NCI-H1092 treated with DMSO at 0.1 percent for 48 hours (cell line): ENCODE measurements at places on chromosomes 5 and 9.

DNA sequence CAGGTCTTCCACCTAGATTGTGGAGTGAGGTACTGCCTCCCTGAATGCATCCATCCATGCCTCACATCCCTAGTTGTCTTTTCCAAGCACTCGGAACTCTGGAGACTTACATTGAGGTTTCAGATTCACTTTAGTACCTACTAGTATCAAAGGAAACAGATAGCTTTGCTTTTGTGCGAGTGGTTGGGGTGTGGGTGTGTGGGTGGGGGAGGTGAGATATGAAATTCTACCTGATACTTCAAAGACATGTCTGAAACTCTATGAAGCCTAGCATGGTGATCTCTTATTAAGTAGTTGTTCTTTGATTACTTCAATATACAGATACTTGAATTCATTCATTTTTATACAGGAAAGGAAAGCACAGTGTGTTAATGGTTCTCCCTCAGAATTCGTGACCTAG, 64.4 kb downstream of the MCCC2 start:
- no peak for DNase-seq

DNA sequence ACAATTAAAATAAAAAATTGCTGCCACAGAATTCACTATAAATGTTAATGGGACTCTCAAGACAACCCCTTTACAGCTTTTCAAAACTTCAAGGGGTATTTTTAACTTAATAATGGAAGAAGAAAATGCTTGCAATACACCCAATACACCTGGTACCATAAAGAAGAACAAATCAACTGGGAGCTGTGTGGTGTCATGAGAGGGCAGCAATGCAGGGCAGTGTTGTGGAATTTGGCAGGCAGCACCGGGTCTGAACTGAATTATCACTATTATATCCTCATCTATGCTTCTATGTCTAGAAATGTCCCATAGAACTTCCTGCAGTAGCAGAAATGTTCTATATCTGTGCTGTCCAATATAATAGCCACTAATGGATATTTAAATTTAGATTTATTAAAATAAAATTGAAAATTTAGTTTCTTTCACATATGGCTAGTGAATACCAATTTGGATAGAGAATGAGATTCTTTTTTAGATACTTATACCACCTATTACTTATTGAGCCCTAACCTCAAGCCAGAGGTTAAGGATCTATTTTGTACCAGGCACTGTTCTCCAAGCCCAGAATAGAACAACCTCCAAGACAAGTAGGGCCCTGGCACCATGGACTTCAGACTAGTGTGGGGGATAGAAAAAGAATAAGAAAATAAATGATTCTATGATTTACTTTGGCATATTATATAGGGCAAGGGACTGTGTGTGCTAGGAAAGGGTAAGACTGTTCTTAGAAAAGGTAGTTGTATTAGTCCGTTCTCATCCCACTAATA, 265.3 kb downstream of the PDE4D start:
- no peak for DNase-seq

DNA sequence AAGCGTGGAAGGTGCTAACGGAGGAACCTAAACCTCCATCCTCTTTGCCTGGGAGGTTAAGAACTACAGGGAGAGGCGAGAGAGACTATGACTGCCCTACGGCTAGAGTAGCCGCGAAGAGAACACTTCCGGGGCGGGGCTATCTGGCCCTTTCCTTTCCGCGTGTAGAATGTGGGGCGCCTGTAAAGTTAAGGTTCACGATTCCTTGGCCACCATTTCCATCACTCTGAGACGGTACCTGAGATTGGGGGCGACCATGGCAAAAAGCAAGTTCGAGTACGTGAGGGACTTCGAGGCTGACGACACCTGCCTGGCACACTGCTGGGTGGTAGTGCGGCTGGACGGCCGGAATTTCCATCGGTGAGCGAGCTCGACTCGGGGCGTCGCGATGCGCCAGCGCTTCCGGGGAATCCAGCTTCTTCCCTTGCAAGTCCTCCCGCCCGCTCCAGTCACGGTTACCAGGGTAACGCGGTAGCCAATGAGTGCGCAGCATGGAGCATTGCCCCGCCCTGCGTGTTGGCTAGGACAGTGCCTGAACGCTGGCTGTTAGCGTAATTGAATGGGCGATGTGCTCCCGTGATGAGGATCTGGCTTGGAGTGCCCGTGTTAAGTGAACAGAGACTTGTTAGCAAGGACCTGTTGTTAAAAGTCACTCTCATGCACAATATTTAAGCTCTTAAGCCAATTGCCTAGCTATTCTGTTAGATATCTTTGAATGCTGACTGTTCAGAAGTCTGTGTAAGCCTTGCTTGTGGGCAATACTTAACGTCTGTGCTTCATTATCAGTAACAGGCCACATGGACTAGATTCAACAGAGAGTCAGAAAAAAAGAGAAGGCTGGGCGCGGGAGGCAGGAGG, at the start of gene THG1L:
THG1L (plus strand) TSS at position 149 of the 858 bp plus-strand sequence; CDS start at position 170, 21 bp downstream.
- DNase-seq: peak; percentile 91

DNA sequence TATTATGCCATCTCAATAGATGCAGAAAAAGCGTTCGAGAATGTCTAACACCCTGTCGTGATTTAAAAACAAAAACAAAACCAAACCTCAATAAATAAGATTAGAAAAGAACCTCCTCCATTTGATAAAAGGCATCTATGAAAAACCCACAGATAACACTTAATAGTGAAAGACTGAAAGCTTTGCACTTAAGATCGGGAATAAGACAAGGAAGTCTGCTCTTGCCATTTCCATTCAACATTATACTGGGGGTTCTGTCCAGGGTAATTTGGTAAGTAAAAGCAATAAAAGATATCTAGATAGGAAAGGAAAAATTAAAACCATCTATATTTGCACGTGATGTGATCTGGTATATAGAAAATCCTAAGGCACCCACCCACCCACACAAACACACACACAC, 7.3 kb upstream of the EXOSC3 start:
- no peak for DNase-seq

GRCh38 chr9:16184964-16185646, 632.3 kb downstream of the CCDC171 start:
- DNase-seq: no peak

DNA sequence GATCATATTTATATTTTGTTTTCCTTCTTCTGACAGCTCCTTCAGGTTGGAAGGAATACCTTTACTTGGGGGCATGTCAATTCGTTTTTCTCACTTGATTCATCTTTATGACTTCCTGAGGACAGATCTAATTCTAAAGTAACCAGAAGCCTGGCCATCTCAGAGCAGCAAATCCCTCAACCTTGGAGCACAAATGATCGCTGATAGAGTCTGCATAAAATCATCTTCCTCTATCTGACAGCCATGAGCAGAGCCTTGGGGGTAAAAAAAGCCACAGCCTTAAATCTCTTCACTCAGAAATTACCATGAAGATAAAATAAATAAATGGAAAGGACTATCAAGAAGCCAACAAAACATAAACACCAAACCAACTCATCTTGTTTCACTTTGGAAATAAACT, 325.8 kb downstream of the PRR16 start:
- DNase-seq: no peak

DNA sequence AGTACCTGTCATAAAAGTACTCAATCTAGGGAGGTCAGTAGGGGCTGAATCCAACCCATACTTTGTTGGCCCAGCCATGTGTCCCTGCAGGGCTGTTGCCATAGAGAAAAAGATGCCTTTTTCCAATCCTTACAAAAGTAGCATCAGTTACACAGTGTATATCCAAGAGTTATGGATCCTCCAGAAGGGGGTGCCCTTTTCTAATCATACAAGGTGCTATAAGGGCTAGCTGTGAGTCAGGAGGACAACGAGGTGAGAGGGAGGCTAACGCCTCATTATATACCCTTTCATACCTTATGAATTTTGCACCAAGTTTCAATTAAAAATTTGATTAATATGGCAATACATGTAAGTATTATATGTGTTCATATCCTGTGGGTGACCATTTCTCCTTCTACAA, 4.8 kb downstream of the KIAA0825 start:
- no peak for DNase-seq

DNA sequence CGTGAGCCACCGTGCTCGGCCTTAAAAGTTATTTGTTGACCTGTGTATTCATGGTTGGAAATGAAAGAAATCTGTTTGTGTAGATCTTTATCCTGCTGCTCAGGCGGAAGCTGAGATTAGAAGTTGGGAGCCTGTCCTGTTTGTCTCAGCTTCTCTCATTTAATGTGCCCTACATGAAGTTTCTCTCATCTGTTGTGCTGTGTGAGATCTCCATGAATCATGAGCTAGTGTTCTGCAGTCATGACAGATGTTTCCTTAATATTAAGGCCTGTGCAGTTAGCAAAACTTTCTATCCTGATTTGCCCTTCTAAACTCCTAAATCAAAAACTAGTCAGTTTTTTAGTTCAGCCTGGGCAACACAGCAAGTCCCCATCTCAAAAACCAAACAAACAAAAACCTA, 59.5 kb downstream of the FAM78A start:
- DNase-seq: no peak

- DNase-seq: no peak
These were observed 620.6 kb downstream of the PDE4D start for GRCh38 chr5:59272809-59273427.

GRCh38 chr9:86723346-86723745, 224.0 kb downstream of the GAS1 start:
- DNase-seq: no peak

- peak; percentile 51 for DNase-seq
These were observed 19.8 kb upstream of the NTNG2 start for GRCh38 chr9:132141948-132142594.

DNA sequence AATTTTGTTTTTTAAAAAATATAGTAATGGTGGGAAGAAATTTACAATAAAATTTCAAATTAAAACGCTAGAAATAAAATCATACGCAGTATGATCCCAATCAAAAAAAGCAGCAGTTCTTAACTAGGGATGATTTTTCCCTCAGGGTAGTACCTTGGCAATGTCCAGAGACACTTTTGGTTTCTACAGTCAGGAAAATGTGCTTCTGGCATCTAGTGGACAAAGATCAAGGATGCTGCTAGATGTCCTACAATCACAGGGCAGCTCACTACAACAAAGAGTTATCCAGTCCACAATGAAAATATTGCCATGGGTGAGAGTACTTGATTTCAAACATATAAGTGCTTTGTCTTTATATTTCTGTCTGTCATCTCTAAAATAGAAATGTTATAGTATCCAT, 400.2 kb upstream of the SGCD start:
- no peak for DNase-seq

- no peak for DNase-seq
These were observed 15.8 kb downstream of the EXOC3 start for GRCh38 chr5:458547-459353.

DNA sequence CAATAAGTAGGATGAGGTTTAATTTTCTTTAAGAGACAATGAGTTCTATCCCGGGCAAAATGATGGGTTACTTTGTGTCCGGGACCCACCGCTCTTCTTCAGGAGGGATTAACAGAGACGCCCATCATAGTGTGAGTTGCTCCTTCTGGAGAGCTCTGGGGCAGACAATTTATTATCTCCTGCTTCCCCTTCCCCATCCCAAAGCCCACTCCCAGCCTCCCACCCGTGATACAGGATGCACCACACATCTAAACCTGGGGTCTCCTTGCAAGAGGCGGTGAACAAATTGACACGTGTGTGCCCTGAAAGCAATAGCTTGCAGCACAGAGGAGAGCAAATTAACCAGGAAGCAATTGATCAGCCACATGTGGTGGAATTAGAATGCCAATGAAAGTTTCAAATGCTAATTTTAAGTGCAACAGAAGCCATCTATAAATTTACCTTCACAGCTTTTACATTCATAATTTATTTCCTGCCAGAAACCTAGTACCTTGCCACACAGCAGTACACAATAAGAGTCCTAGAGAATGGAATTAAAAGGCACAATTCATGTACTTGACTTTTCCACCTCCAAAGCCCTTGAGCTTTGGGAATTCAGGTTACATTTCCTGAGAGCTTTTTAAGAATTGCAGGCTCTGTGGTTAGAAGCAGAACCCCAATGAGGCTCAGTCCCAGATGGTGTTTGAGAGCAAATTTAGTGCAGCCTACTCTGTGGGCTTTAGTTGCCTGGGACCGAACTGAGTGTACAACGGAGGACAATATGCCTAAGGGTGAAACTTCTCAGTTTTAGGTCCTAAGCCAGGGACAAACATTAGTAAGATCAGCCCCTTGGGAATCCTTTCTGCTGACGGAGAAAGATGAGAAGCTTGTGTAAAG, 399.6 kb downstream of the MED10 start:
- DNase-seq: no peak

GRCh38 chr5:4700069-4700468, 440.1 kb upstream of the ADAMTS16 start:
- DNase-seq: peak; percentile 32

- DNase-seq: no peak
These were observed 518 bp upstream of the ZNF300 start for GRCh38 chr5:150905312-150905683.

- DNase-seq: peak; percentile 93
These were observed 5.3 kb upstream of the KLF9 start for GRCh38 chr9:70419556-70420440.

DNA sequence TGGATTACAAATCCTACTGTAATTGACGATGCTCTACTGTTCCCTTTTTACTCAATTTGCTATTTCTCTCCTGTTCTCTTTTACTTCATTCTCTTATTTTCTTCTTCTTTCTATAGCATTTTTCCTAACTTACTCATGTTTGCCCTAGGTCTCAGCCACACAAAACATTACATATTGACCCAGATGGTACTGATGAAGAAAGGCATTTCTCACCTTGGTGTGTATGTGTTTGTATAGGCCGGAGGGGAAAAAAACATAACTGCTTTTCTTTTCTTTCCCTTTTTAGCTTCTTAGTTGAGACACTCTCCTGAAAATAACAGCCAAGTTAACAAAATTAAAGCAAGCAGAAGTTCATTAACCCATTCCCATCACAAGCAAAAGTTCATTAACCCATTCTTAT, 1019.8 kb upstream of the CDH18 start:
- no peak for DNase-seq

DNA sequence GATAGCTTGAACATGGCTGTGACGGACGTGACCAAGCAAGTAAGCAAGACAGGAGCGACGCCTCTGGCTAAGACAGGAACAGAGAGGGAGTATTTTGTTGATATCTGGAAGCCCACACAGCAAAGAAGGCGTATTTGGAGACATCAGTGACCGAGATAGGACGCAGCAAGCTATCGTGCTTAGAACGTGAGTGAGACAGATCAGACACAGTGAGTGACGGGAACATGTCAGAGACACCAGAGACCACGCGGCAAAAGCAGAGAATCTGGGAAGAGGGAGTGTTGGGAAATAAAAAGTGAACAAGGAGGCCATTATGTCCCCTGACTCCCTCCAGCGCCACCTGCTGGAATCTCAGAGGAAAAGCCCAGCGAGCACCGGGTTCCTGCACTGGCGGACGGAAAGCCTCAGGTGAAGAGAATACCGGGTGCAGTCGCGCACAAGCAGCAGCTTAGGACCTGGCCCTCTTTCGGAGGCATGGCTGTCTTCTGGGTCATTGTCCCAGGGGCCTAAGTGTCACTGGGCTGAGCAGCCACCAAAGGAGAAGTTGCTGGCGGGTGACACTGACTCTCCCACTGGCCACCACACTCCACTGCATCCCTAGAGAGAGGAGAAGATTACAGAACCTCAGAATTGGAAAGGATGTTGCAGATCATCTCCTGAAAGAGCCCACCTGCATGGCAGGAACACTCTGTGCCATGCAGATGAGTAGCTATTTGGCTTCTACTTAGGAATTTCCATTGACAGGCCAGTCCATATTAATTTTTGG, 99.1 kb downstream of the FBXO38 start:
- DNase-seq: no peak

- no peak for DNase-seq
These were observed 51.0 kb downstream of the TMEM252 start for GRCh38 chr9:68489646-68490045.
